Spleen (tissue), 13 donors: ENCODE measurements at places on chromosomes 2 and 18. TPM values are rescaled to one million over a fixed set of nuclear protein-coding genes. Genes with fewer than 3 reads are reported as not detected.
A peak's percentile ranks its signal among the peaks of the same experiment; 100 is the strongest.

The BOK gene
- 3.0 TPM for polyA plus RNA-seq

The IL37 gene
- polyA plus RNA-seq: not detected

The DPP4 gene
- polyA plus RNA-seq: 1.3 TPM

The RAB3GAP1 gene
- polyA plus RNA-seq: 11.2 TPM

The CYP27A1 gene
- polyA plus RNA-seq: 8.7 TPM

The XPO1 gene
- 56.8 TPM for polyA plus RNA-seq

The ALPG gene
- not detected for polyA plus RNA-seq

DNA sequence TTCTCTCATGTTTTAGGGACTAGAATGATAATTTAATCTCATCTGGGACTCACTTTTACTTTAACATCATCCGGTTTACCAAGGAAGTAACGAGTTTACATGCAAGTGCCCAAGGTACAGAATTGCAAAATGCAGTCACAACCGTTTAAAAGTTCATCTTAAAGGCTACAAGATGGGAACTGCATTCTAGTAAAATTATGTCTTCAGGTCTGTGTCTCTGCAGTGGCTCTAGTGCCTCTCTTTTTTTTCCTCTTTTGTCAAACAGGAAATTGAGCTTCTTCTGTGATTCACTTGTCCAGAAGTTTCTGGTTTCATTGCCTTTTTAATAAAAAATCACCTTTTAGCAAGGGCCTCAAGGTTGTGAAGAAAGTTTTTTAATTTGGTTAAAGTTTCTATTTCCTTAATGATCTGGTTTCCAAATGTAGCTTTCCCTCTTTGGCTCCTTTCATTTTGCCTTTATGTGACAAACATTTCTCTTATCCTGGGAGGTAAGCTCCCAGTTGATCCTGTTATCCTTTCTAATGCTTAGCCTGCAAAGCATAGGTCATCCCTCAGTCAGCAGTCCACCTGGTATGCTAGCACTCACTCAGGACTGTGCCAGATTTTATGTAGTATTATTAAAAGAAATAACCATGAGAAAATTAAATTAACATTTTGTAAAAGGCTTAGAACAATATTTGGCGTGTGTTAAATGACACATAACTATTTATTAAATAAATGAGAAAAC, 2.4 kb downstream of the GLS start:
- no peak for DNase-seq

DNA sequence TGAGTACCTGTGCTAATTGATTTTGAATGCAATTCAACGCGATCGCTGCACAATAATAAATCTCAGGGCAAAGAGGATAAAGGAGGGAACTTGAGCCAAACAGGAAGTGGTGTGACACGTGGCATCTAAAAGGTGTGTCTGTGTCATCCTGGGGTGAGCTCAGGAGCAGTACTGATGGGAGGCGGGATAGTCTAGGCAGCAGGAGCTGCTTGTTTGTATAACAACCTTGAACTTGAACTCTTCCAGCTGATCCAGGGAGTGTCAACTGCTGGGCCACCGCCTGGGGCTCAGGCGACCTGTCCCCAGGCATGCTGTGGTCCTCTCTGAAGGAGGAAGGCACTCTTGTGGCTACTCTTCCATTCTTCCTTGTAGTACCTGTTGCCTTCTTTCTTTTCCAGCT, 61.2 kb downstream of the BOD1L2 start:
- no peak for DNase-seq

DNA sequence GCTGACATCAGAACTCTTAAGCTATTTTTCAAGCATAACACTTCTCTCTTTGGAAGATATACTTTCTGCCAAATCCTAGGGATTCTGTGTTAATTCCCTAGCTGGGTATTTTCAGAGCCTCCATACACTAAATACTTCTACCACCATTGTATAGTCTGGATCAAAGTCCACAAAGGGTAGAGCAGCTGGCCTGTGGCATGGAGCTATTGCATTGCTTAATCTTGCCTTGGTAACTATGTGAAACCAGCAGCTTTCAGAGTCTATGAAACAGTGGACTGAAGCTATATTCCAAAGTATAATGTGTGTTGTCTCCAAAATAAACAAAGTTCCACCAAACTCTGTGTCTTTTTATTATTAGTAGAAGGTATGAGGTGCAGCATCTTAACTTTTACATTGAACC, 296.9 kb upstream of the CDH19 start:
- DNase-seq: no peak

- DNase-seq: no peak
These were observed 130.3 kb upstream of the CTAGE1 start for GRCh38 chr18:22547807-22548561.

DNA sequence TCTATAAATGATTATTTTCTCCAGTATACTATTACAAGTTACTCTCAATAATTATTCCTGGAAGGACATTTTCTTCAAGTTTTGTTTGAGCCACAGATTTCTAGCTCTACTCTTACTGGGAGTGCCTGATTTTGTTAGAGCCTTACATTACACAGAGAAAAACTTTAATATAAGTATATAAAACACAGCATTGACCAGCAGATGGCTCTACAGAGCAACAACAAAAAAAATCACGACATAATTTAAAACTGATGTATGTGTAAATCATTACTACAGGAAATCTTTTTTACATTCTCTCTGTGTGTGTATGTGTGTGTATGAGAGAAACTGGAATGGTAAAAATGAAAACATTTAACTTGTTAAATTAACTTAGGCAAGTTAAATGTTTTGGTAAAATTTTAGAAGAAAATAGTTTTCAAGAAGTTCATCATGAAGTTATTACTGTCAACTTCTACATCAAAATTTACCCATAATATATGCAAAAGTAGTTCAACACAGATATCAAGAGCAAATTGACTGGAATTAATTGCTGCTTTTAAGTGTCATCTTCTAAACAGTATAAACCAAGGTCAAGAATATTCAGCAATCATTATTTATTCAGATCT, 103.3 kb downstream of the MDH1 start:
- DNase-seq: no peak

DNA sequence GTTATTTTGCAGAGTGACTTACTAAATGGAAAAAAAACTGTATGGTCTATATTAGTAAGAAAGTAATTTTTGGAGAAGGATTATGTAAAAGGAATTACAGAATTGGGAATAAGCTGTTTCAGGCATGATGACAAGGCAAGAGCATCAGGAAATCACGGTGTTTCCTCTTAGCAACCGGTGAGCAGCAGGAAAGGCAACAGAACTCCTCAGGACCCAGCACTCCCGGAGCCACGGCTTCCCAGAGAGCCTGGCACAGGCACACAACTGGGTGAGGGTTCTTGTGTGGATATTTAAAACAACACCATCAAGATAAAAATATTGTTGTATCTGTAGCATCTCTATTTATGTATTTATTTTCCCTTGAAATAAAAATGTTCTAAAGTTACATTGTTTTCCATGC, 34.4 kb downstream of the CYP27C1 start:
- peak; percentile 13 for DNase-seq

GRCh38 chr2:7523481-7524120, 606.4 kb downstream of the RNF144A start:
- no peak for DNase-seq

DNA sequence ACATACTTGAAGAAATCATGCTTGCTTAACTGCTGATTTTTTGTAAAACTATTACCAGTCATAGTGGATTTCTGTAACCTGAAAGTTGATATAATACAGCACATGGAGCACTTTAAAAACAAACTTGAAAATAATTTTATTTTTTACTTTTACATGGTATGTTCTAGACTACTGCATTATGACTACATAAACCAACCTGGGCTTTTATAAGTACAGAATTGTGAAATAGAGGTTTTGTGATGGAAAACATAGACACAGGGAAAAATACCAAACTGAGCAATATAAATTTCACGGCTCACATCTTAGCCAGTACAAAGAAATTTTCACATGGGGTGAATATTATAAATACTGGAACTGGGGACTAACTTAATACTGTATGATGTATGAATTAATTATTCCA, 59.3 kb upstream of the CTIF start:
- DNase-seq: no peak

- no peak for DNase-seq
These were observed 94.4 kb upstream of the MSH6 start for GRCh38 chr2:47688561-47688960.

- DNase-seq: peak; percentile 62
These were observed 16.4 kb downstream of the KLF11 start for GRCh38 chr2:10059552-10060335.
